ENCODE measurements at places on chromosomes 4 and X.

DNA sequence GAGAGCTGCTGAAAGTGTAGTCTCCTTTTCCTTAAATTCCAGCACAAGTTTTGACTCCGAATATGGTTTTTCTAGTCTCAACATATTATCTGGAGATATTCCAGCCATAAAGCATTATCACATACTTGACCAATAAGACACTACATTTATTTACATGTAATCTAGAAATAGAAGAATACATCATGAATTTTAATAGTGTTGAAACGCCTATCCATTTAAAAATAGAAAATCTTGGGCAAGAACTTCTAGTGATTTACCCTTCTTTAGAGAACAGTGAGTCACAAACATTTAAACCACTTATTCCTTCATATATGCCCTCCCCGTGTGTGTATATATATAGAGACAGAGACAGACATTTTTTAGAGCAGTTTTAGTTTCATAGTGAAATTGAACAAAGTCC lies 161.5 kb downstream of the SOWAHB start:
- no peak for DNase-seq

- DNase-seq: no peak
These were observed 66.1 kb upstream of the WDR1 start for GRCh38 chr4:10182446-10183424.

- no peak for DNase-seq
These were observed 34.7 kb downstream of the FGF2 start for GRCh38 chr4:122861172-122861943.

- no peak for DNase-seq
These were observed 289.5 kb downstream of the GLUD2 start for GRCh38 chrX:121336831-121337421.

- no peak for DNase-seq
These were observed 184.7 kb upstream of the FRMPD4 start for GRCh38 chrX:11953615-11954014.

- no peak for DNase-seq
These were observed 28.4 kb downstream of the NPNT start for GRCh38 chr4:105923497-105924238.

DNA sequence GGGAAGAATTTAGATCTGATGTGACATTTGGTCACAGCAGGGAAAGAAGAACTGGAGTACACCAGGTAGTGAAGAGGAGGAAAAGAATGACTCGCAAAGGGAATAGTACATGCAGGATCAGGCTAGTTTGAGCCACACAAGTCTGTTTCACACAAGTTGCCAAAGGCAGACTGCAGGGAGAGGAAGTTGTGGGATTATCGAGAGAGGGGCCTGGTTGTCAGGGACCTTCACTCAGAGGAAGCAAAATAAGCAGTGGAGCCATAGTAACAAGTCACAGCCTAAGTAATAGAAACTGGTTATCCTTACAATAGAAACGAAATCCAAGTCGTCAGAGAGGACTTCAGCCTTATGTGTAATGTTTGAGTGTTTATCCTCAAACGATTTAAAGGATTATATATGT lies 316.7 kb upstream of the HTR2C start:
- DNase-seq: no peak

Measured in Right ventricle myocardium superior (tissue), 1 donor.